Naive B cell (primary cell): ENCODE measurements at places on chromosomes 12 and 14.

DNA sequence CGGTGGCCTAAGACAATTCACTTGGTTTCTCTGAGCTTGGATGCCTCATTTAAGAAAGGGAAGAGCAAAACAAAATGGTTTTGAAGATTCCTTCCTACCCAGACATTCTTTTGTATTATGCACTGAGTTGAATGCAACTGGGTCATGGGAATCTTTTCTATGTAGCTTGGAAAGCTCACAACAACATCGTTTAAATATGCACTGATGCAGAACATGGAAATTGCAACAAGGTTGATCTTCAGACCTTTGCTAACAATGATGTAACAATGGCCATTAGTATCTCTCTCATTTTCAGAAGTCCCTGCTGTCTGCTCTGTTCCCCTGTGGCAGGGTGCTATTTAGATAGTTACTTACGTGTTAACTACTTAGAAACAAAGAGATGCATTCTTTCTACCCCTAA, 30.1 kb upstream of the IGF1 start:
- DNase-seq = no peak

DNA sequence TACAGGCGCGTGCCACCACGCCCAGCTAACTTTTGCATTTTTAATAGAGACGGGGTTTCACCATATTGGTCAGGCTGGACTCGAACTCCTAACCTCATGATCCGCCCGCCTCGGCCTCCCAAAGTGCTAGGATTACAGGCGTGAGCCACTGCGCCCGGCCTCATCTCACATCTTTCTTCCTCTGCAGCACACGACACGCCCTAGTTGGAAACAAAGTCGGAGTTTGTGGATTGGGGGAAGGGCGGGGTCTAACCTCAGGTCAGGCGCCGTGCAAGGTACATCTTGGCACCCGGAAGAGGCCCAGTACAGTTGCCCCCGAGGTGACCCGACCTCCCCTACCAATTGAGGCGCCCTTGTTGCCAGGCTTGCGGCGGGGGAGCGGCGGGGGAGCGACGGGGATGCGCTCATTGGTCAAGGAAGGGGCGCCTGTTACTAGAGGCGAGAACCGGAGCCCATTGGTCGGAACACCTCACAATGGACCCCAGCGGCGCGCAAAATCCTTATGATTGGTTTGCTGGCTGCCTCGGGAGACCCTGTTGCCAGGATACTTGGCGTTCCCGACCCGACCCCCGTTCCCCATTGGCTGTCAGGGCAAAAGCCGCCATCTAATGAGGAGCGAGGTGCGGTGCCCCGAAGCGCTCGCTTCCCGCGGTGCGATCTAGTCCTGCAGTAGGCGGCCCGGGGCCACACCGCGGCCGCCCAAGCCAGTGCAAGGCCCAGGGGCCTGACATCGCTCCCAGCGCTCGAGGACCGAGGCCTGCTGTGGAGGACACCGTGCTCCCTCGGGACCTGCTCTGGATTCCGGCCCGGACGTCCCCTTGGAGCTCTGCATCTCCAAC, at the start of gene REC8:
TSS of gene REC8 (plus strand) at position 659 of the 839 bp plus-strand sequence. CDS start 473 bp downstream, outside the sequence.
- DNase-seq = peak; percentile 85

- no peak for DNase-seq
These were observed 63.3 kb downstream of the EP400 start for GRCh38 chr12:132012919-132013568.

DNA sequence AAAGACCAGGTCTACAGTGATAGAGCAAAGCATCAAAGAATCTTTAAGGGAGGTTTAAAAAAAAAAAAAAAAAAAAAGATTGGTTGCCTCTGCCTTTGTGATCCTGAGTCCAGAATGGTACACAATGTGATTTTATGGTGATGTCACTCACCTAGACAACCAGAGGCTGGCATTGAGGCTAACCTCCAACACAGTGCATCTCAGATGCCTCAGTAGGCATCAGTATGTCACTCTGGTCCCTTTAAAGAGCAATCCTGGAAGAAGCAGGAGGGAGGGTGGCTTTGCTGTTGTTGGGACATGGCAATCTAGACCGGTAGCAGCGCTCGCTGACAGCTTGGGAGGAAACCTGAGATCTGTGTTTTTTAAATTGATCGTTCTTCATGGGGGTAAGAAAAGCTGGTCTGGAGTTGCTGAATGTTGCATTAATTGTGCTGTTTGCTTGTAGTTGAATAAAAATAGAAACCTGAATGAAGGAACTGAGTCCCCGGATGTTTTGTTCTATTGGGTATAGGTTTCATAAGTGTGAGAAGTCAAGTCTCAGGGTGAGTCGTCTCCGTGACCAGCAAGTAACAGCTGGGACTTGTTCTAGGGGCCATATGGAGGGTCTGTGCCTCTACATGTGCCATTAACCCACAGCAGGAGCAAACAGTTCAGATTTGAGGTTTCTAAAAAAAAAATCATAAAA, 9.3 kb downstream of the PEBP1 start:
- no peak for DNase-seq

GRCh38 chr12:71449373-71450070, 9.9 kb downstream of the LGR5 start:
- DNase-seq = no peak

DNA sequence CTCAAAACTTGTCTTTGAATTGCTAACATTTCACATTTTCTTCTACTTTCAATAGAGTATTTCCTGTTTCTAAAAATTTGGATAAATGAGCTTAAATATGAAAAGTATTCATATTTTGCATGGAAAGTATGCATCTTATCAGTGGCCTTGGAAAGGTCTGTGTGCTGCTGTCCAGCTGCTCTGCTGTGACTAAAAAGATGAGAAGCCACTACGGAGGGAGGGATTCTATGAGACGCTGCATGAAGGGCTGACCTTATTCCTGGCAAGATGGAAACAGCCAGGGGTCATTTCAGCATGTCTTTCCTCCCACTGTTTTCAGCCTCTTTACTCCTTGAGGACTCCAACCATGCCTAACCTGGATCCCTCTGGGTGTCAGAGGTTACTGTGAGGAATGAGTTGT, 13.0 kb downstream of the PIWIL1 start:
- no peak for DNase-seq

GRCh38 chr12:24840046-24840800, 108.7 kb downstream of the BCAT1 start:
- DNase-seq = no peak

DNA sequence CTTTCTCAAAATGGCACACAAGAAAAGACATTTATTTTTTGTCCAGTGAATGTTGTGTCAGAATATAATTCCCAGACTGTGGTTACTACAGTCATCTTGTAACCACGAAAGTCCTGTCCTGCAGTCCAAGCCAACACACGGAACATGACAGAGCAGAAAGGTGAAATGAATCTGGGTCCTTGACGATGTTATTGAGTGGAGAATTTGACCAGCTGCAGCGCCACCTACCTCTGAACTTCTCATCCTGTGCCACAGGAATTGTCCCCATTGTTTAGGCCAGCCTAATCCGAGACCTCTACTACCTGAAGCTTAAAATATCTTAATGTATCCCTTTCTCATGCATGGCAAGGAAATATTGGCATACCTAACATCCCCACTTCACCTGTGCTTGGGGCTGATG, 64.1 kb upstream of the OTX2 start:
- no peak for DNase-seq

DNA sequence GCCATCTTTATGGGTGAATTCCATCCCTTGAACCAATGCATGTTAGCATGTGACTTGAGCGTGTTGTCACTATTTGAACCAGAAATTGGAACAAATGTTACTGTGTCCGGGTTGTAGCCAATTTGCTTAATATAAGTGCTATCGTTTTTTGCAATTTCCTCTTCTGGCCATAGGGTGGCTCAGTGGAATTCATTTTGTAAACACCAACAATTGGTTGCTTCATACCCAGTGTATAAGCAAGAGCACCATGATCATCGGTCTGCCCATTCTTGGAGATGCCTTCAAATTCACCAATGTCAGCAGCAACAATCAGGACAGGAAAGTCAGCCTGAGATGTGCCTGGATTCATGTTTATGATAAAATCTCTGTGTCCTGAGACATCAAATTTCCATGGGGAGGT, 5.0 kb upstream of the NEDD1 start:
- DNase-seq = no peak

DNA sequence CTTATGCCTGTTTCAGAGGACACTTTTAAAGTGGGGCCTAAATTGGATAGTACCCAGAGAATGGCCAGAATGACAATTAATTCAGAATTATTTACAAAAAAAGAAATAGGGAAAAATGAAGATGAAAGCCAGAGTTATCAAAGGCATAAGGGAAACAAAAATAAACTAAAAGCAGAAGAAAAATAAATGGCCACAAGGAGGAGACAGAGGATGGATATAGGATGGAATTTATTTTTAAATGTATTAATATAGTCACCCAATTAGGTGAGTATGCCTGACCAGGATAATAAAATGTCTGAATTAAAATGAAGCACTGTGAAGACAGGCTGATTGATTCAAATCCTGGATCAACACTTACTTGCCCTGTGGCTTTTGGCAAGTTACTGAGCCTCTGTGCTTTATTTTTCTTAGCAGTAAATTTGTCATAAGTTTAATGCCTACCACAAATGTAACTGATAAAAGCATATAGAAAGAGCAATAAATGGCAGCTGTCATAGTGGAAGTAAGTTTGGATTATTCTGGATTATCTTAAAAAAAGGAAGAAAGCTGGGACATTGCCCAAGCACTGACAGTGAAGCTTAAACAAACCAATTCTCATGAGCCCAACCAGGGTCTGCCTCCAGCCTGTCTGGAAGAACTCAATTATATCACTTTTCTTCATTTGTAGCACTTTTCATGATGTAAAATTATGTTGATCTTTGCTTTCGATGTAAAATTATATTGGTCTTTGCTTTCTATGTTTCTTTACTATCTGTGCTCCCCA, 3.5 kb downstream of the CLEC9A start:
- DNase-seq = no peak

DNA sequence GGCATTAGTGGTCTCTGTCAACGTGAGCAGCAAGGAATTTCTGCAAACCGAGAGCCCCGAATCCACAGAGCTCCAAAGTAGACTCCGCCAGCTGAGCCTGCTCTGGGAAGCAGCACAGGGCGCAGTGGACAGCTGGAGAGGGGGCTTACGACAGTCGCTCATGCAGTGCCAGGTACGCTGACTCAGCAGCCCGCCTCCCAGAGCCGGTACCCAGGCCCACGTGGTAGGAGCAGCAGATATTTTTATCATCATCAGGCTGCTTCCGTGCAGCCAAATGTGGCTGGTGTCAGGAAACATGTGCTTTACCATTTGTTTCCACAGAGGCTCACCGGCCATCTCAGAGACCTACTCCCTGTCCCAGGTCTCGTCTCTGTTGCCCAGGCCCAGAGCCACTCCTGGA, 73.7 kb downstream of the ESR2 start:
- DNase-seq = peak; percentile 21

DNA sequence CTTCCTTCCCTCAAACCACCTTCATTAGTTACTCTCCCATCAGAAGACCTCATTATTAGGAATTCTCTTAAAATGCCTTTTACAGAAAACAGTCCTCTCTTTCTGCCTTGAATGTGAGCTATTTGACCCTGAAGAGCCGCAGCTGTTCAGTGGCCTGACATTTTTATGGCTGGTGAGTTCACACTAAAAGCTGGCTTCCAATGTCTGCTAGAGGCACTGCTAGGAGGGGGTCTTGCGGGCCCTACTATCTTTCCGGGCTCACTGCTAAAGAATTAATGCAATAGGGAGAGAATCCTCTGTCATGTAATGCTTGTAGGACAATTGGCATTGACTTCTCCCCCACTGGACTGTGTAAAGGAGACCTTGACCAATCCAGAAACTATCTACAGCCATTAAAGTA, 87.7 kb downstream of the GPR135 start:
- no peak for DNase-seq

- no peak for DNase-seq
These were observed 118.6 kb upstream of the CCDC175 start for GRCh38 chr14:59695198-59695597.

DNA sequence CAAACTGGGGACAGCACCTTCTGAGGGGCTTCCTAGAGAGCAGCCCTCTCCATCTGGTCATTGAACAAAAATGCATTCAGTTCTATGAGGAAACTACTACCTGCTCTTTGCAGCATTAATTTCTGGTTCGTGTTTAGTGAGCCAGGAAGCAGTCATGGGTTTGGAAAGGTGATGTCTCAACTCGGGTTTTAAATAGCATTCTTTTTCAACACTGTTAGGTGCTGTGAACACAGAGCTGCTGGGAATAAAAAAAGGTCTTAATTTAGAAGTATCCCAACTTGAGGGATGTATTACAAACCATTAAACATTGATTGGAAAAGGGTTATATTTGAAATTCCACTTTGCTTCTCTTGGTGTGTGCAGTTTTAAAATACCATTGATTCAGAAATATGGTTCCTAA, 9.3 kb downstream of the MYO1H start:
- DNase-seq = no peak

GRCh38 chr14:69595336-69595735, 16.1 kb upstream of the SUSD6 start:
- no peak for DNase-seq

DNA sequence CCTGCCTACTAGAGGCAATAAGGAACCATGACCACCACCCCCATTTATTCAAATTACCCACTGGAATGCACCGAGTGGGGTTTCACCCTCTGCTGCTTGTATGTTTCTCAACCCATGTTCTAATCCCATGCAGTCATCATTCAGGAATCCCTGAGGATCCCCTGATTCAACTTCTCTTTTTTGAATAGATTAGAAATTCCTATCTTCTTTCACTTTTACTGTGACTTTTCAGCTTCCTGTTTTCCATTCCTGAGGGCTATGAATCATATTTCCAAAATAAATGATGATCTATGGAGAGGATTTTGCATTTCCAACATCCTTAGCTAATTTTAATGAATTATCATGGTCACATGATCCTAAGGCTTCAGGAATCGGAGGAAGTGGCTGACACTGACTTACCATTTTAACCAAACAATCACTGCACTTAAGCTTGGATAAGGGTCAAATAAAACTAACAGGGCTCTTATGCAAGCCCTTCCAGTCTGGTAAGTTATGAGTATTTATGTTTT, 19.4 kb upstream of the P2RX4 start:
- no peak for DNase-seq

- no peak for DNase-seq
These were observed 25.4 kb downstream of the SVOP start for GRCh38 chr12:108995370-108995992.

GRCh38 chr12:14836336-14837210, 6.8 kb downstream of the ART4 start:
- no peak for DNase-seq

- DNase-seq = no peak
These were observed 62.6 kb downstream of the PPP2R5E start for GRCh38 chr14:63480599-63480998.

DNA sequence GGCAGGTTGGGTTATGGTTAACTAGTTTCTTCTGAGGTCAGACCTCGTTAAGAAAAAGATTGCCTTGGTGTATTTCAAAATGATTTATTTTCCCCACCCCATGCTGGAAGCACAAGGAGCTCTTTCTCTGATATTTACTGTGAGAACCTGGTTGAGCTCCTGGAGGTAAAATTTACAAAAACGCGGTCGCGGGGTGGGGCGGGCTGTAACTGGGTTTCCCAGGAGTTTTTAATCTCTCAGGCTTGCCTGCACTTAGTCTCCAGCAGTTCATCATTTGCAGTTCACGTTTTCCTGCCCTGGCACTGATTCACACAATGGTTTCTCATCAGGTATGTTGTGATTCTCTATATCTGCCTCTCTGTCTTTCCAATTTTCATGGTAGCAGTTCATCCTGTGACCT, 67.9 kb upstream of the PDE3A start:
- no peak for DNase-seq

- DNase-seq = no peak
These were observed 247.4 kb downstream of the CACNA1C start for GRCh38 chr12:2300168-2300567.
